Foreskin keratinocyte (primary cell): ENCODE measurements at places on chromosomes 4 and X.

GRCh38 chr4:151781026-151781425, 20.2 kb upstream of the GATB start:
- no peak for DNase-seq

GRCh38 chr4:104531390-104531789, 36.7 kb upstream of the CXXC4 start:
- DNase-seq: no peak

DNA sequence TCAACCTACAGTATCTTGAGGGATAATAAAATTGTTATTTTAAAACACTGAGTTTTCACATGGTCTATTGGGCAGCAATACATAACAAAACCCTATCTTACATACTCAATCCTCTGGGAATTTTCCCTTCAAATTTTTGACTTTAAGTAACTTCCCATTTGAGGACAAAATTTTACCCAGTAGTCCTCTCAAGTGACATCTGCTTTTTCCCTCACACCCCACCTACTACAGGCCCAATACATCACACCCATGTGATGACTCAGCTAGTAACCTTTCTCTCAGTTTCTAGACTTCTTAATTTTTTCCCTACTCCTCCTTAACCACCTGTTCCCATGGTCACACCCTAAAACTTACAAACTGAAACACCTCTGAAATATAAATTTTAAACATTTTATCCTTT, 12.2 kb upstream of the RAP1GDS1 start:
- DNase-seq: no peak

GRCh38 chrX:106917830-106918500, 2.2 kb upstream of the CLDN2 start:
- peak; percentile 81 for DNase-seq

- peak; percentile 32 for DNase-seq
Measured at GRCh38 chr4:124199755-124200154, 512.8 kb downstream of the ANKRD50 start.

- no peak for DNase-seq
Measured at GRCh38 chr4:39841894-39842293, 135.8 kb downstream of the PDS5A start.

GRCh38 chr4:2836391-2836859, 7.2 kb upstream of the ADD1 start:
- no peak for DNase-seq

- no peak for DNase-seq
Measured at GRCh38 chr4:141347684-141348083, 127.0 kb downstream of the ZNF330 start.

DNA sequence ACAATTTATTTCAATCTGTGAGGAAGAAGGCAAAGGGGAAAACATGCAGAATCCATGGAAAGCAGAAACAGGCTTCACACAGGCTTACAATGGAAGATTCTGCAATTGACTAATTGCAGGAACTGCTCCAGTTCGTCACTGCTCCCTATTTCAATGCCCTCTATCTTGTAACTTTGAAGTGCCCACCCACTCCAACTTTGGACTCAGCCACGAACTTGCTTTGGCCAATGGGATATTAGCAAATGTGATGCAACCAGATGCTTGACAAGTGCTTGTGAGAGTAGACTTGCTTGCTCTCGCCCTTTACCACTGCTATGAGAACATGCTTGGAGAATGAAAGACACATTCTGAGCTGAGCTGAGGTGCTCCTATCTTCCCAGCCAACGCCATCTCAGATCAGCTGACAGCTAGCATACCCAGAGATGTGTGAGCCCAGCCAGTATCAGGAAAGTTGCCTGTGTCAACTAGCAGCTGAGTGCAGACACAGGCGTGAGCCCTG, 105.7 kb upstream of the PTCHD1 start:
- DNase-seq: peak; percentile 0

DNA sequence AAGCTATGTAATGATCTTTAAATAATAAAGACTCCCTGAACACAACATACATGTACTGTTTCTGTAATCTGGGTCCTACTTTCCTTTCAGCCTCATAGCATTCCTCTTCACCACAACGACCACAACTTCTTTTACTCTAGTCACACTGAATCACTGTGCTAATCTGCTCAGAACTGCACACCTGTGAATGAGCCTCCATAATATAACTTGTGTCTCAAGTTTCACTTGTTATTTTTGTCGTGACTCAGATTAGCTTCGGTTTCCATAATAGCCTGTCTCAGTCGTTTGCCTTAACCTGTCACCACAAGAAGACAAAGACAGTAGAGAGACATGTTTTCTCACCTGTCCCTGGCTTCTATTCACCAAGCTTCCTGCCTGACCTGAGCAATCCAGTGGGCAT, 61.8 kb downstream of the MAGED1 start:
- peak; percentile 58 for DNase-seq

GRCh38 chrX:70132877-70133302, 357 bp upstream of the IGBP1 start:
- DNase-seq: no peak

DNA sequence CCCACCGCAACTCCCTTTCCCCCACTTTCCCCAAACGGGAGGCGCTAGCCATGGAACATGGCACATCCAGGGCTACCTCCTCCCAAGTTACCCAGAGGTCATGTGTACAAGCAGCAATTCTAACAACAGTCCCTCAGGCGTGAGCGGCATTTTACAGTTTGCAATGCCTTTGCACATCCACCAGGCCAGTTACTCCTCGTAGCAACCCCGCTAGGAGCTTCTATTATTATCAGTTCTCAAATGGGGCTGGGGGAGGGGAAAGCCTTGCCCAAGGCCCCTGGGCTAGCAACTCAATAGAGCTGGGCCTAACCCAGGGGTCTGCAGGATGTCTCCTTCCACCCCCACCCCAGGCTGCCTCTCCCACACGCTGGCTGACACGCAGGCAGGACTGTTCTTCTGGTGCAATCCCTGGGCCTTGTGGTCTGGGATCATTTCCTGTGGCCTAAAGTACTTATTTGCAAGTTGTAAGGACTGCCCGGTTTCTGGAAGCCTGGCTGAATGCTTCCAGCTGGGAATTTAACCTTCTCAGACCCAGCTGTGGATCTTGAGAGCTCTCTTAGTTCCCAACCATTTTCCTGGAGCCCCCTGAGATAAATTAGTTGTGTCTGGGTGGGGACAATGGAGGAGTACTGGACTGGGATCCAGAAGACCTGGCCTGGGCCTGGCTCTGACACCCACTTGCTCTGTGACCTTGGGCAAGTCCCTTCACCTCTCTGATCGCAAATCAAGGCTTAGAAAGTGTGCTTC, 27.7 kb downstream of the PJA1 start:
- DNase-seq: no peak

DNA sequence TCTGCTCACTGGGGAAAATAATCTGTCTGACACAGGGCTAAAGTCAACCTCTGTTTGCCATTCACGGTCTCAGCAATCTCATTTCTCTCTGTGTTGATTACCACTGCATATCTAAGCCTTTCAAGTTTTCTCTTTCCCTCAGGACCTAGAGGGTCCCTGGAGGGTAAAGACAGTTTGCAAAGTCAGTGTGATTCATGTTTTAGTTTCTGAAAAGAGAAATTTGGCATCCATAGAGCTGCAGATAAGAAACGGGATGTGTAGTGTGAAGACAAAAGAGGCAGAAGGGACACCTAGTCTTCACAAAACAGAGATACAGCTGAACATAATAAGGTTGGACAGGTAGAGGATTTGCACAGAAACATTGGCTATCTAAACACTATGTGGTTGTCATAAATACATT, 34.5 kb upstream of the KDR start:
- DNase-seq: no peak

- DNase-seq: no peak
Measured at GRCh38 chr4:78410676-78411075, 140.9 kb upstream of the ANXA3 start.

GRCh38 chr4:24001486-24002329, 111.9 kb upstream of the PPARGC1A start:
- DNase-seq: no peak

GRCh38 chrX:103861200-103861599, 29.1 kb upstream of the RAB9B start:
- no peak for DNase-seq

GRCh38 chrX:110944311-110944750, 148.7 kb upstream of the CHRDL1 start:
- DNase-seq: no peak

- no peak for DNase-seq
Measured at GRCh38 chrX:13094374-13094773, 50.0 kb upstream of the FAM9C start.
